ENCODE measurements at places on chromosomes 7 and 10.
A peak's percentile ranks its signal among the peaks of the same experiment; 100 is the strongest.

DNA sequence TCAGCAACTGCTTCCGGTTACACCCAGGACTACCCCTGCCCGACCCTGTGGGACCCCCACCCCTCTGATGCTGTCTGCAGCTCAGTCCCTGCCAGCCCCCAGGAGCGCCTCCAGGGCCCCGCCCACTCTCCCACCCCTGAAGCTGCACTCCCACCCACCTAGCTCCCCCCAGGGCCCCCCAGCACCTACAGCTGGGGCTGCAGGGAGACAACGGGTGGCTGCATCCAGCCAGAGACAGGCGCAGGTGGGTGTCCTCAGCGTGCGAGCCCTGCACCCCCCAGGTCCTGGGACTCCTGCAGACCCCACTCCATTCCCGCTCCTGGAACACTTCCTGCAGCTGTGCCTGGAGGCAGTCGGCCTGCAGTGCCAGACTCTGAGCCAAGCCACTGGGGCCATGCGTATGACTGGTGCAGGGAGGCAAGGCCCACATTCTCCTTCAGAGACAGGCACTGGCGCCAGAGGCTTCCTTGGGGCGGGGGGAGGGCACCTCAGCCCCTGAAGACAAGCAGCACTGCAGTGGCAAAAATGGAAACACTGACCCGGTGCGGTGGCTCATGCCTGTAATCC, 6.1 kb downstream of the CYP2W1 start:
- DNase-seq, result no peak

- DNase-seq, result no peak
Measured at GRCh38 chr10:34155812-34156211, 659.3 kb downstream of the PARD3 start.

DNA sequence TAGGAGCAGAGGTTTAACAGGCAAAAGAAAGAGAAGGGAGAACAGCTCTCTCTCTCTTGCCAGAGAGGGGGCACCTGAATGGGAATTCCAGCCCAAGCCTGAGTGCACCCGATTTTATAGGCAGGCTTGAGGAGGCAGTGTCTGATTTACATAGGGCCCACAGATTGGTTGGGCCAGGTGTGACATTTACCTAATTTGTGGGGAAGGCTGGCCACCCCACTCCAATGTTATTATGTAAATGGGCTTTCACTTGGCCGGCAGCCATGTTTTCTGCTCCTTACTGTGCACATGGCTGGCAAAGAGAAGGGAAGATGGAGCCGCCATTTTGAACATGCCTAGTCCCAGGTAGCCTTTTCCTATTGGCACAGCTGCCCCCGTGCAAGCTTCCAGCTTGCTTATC, 735.5 kb upstream of the AUTS2 start:
- no peak for DNase-seq

- DNase-seq, result no peak
Measured at GRCh38 chr7:92729172-92729571, 107.2 kb downstream of the CDK6 start.

DNA sequence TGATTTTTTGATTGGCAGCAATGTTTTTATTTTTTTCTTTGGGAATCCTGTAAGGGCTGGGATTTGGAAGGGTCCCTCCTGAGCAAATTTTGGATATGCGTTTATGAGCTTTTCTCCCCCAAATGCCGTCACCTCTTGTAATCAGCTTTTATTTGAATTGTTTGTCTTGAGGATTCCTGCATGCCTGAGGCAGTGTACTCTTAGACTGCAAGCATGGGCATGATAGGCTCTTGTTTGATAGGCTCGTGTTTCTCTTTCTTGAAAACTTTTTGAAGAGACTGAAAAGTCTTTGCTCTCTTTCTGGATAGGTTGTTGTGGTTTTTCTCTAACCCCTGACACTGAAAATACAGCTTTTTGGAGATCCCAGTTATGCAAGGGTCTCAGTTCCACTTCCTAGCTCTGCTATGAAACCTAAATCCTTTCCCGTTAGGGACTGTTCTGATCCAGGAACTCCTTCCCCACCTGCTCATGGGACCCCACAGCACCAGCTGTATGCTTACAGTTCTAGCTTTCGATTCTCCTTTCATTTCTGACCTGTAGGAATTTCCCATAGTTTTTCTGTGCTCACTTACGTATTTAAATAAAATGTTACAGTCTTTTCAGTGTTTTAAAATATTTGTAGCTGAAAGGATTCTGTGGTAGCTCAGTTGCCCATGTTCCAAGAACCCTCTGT, 17.2 kb downstream of the TSPAN13 start:
- DNase-seq, result no peak

GRCh38 chr10:118827466-118828155, 72.8 kb upstream of the CACUL1 start:
- no peak for DNase-seq

GRCh38 chr10:55641601-55642000, 719.5 kb downstream of the ZWINT start:
- peak; percentile 1 for DNase-seq

- DNase-seq, result no peak
Measured at GRCh38 chr10:98778277-98778759, 331.6 kb upstream of the HPS1 start.

GRCh38 chr7:7956531-7957128, 12.0 kb upstream of the GLCCI1 start:
- DNase-seq, result peak; percentile 29
